GOT3 (cell line): ENCODE measurements at places on chromosomes 3 and 15.

- no peak for DNase-seq
Measured at GRCh38 chr3:49916686-49917085, 12.9 kb downstream of the MON1A start.

DNA sequence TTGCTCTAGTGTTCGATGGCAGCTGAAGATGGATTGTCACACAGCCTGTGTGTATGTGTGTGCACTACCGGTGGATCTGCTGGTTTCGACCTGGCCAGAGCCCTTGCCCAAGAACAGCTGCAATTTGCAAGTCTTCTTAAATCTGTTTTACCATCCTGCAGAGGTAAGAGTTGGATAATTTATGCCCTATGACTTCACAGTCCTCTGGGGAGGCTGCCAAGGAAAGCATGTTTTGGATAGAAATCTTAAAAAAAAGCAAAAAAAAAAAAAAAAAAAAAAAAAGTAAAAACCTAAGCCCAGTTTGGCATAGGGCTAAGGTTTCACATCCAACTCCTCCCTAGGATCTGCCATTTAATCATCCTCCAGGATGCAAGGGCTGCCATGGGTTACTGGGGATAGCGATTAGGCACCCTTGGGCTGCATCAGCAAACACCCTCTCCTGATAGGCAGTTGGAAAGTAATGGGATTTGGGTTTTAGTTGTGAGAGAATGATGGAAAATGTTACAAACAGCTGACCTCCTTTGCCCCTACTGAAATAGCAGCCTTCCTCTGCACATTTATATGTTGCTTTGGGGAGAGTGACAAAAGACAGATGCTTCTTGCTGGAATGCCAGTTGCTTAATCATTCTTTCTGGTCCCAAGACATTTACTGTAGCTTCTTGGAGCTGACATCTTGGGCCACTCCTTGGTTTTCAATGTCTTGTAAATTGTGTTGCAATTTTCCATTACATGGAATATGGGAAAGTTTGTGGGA lies 35.4 kb downstream of the CD200R1L start:
- DNase-seq = peak; percentile 19

GRCh38 chr3:167251678-167252077 lies 128.4 kb downstream of the ZBBX start:
- no peak for DNase-seq

- DNase-seq = no peak
Measured at GRCh38 chr3:178483704-178484103, 52.5 kb upstream of the KCNMB2 start.

- DNase-seq = no peak
Measured at GRCh38 chr3:45120359-45121158, 25.6 kb downstream of the CDCP1 start.

- DNase-seq = peak; percentile 57
Measured at GRCh38 chr3:10026084-10026890, at the start of gene FANCD2. Gene FANCD2, plus strand, starts transcription at chr3:10026437. Its CDS starts 2,221 bp downstream, at chr3:10028658.

GRCh38 chr3:125202197-125202596 lies 10.4 kb downstream of the SLC12A8 start:
- DNase-seq = no peak

DNA sequence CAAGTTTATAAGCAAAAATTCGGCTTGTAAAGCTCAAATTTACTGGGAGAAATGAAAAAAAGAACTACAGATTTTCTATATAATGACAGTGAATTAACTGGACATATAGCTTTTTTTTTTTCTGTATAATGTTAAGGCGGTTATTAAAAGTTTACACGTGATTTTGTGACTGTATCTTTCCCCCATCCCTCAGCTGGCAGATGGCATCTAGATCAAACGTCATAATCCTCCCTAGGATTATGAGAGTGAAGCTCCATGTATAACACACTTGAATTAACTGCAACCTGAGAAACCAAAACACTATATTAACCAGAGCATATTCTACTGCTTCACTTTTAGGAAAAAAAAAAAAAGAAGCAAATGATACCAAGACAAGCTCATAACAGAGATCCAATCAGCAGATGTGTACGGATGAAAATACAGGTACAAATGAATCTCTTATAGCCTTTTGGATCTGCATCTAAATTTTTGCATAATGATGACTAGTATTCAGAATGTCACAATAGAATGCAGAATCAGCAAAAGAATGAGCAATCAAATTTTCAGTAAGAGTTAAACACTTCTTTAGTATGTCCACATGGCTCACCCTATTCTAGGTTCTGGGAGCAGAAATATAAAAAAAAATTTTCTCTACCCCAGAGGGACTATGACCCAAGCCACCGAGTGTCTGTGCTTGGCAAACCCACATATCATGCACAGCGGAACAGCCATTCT lies 12.4 kb downstream of the MOBP start:
- no peak for DNase-seq

DNA sequence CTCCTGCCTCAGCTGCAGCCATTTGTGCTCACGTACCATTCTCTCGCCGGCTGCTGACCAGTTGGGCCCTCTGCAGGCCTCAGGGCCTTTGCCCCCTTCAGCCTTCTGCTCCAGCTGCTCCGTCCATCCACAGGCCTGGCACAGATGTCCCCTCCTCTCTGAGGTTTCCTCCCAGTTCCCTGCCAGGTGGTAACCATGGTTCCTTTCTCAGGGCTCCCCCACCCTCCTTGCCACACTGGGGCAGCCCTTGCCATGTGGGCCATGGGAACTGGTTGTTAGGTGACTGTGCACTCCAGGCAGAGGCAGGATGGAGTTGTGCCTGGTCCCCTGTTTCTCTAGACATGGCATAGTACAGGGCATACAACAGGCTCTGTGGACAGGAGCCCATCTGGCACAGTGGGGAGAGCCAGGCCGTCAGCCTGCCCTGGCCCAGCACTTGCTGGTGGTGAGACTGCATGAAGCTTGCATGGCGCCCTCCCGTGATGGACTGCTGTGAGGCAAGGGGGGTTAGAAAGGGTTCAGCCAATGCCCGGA lies 148.9 kb downstream of the DNAJB8 start:
- no peak for DNase-seq

GRCh38 chr3:138600100-138600745 lies 6.2 kb upstream of the CEP70 start:
- no peak for DNase-seq

DNA sequence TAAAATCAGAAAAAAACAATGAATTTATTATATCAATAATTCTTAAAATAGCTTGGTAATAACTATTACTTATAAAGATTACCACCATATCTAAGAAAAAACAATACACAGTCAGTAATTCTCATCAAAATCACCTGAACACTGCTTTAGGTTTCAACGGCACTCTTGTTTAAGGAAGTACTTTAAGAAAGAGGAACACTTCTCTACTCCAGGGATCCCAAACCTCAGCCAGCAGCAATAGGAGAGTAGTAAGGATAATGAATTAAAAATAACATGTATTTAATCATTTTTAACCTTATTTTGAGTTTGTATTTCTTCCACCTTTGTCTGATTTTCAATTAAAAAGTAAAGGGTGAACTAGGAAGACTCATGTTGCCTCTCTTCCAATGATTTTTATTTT lies 494.0 kb upstream of the NR2F2 start:
- DNase-seq = no peak

DNA sequence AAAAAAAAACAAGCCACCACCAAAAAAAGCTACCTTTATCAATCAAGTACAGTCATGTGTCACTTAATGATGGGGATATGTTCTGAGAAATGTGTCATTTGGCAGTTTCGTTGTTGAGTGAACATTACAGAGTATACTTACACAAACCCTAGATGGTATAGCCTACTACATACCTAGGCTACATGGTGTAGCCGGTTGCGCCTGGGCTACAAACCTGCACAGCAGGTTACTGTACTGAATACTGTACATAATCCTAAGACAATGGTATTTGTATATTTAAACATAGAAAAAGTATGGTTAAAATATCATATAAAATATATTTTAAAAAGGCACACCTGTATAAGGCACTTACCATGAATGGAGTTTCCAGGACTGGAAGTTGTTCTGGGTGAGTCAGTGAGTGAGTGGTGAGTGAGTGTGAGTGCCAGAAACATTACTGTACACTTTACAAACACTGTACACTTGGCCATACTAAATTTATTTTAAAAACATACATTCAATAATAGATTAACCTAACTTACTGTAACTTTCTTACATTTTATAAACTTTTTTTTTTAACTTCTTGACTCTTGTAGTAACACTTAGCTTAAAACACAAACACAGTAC lies 25.9 kb upstream of the JMJD7 start:
- no peak for DNase-seq

- no peak for DNase-seq
Measured at GRCh38 chr3:115536171-115536570, 87.1 kb upstream of the GAP43 start.

GRCh38 chr3:170889132-170889531 lies 19.1 kb upstream of the RPL22L1 start:
- no peak for DNase-seq

DNA sequence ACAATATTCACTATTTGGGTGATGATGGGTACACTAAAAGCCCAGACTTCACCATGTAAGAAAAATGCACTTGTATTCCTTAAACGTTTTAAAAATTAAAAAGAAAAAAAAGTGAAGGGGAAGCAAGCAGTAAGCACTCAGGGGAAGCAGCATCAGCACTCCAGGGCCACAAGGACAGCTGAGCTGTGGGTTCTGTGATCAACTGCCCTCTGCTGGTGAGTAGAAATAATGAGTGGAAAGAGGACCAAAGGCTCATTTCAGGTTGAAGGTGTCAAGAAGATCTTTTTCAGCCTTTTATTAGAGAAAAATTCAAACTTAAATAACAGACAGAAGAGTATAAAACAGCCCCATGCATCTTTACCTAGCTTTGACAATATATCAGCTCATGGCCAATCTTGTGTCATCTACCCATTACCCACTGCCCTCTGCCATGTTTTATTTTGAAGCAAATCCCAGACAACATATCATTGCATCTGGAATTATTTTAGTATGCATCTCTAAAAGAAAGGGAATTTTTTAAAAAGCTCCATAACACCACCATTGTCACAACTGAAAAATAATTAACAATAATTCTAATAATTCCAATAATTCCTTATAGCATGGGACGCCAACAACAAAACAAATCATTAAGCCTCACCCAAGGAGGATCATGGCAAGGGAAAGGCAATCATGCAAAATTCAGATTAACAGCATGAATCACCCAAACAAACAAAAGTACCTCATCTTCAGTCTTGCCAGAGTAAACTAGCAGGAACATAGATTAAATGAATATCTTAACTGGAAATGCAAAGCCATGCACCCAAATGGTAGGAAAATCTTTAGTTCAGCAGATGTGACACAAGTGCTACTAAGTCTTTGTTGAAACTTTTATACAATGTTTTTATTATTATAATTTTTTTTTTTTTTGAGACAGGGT lies 42.5 kb downstream of the TAMM41 start:
- no peak for DNase-seq

- no peak for DNase-seq
Measured at GRCh38 chr15:51022206-51022605, 72.5 kb downstream of the TNFAIP8L3 start.

DNA sequence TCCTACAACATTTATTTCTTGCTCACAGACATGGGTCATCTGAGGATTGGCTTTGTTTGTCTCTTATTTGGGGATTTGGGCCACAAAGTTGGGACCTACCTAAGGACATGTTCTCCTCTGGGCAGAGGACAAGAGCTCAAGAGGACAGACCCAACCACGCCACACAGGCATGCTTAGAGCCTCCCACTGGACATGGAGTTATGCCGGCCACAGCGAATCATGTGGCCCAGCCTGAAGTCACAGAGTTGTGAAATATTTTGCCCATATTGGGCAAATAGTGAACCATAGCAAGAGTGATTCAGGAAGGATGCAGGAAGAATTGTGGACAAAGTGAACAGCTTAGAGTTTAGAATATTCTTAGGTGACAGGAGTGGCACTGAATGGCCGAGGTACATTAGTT lies 9.9 kb downstream of the TRAK1 start:
- no peak for DNase-seq

DNA sequence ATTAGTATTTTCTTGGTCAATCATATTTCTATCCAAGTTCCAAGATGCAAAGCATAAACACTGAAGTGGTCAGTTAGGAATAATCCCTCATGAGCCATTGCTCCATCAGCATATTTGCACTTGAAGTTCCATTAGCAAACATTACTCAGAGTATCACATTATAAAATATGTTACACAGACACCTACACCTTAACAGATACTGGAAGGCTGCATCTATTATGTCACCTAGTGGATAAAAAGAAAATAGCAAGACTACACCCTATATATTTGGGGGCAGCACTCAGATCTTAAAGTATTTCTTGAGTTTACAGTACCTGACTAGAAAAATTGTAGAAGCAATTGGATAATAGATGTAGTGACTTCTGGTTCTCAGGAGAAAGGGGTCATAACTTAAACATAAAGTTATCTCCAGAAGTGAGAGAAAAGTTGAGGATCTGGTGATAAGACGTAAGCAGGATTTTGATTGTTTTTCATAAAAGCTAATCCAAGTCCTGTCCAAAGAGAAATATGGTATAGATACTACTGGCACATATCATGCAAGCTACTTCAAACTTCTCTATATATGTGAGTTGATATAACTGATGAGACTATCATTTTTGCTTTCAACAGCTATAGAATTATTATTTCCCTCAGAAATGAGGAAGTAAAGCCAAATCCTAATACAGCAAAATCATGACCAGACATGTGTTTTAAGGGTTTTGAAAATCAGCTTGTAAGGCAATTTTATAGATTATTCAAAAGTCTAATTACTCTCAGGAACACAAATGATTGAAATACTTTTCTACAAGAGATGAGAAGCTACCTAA lies 422.2 kb downstream of the GBE1 start:
- no peak for DNase-seq

DNA sequence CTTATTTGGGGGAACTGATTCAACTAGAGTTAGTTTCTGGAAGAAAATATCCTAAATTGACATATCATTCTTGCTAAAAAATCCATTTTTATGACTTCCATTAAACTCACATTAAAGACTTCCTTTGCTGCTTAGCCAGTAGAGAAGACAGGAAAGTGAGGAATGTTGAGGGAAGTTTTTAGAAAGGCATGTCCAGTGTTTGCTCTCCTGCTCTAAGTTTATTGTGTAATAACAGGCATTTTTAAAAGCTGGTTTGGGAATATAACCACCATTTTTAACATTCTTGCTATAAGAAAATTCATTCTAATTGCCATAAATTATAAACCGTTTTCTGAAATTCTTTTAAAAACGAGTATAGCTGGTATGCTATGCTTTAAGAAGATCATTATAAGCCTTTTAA lies 428.0 kb downstream of the RAP2B start:
- DNase-seq = no peak

DNA sequence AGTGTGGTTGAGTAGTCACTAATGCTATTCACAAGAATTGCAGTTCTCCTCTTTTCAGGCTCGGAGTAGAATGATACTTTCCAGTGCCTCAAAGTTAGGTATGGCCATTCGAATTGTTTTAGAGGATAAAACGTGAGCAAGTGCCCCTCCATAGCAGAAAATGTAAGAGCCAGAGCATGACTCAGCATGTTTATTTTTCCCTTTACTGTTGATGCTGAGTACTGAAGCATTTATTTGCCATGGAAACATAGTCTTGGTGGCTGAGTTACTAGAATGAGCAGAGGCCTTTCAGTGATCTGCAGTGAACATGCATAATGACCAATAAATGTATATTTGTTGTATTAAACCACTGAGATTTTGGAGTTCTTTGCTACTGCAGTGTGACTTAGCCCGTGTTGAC lies 540.6 kb downstream of the NLGN1 start:
- no peak for DNase-seq

- no peak for DNase-seq
Measured at GRCh38 chr15:79339588-79340314, 28.8 kb downstream of the TMED3 start.

GRCh38 chr3:13075986-13076654 lies 2.9 kb upstream of the IQSEC1 start:
- no peak for DNase-seq
